Stimulated activated CD8-positive, alpha-beta memory T cell treated with anti-CD3 and anti-CD28 coated beads, Interleukin-12 subunit alpha, Interleukin-12 subunit beta, amount 100 ng/mL, for 4 hours (primary cell): ENCODE measurements at places on chromosomes 16 and 17.

DNA sequence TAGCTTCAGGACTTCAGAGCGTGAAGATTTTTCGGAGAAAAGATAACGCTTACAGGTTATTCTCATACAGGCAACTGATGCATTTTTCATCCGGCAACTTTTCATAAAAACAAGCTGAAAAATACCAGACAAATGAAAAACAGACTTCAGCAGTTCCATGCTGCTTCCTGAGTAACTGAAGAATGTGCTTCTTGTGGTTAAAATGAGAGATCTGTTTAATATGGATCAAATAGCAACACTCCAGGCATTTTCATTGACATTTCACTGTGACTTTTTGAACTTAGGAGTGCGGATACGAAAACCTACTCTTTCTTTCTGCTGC lies 705 bp upstream of the PITPNC1 start:
- no peak for DNase-seq

- DNase-seq: no peak
Measured at GRCh38 chr17:79790805-79791734, 5.8 kb downstream of the CBX8 start.

DNA sequence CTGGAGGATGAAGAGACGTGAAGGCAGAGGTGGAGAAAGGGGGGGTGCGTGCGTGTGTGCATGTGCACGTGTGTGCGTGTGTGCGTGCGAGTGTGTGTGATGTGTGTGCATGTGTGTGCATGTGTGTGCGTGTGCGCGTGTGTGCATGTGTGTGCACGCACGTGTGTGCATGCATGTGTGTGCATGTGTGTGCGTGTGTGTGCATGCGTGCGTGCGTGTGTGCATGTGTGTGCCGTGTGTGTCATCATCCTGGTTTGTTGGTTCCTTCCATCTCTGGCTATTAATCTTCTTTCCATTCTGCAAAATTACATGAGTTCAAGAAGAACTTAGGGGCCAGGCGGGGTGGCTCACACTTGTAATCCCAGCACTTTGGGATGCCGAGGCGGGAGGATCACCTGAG lies 17.0 kb upstream of the RPL38 start:
- no peak for DNase-seq

- DNase-seq: no peak
Measured at GRCh38 chr16:4443271-4443670, 17.6 kb downstream of the DNAJA3 start.

DNA sequence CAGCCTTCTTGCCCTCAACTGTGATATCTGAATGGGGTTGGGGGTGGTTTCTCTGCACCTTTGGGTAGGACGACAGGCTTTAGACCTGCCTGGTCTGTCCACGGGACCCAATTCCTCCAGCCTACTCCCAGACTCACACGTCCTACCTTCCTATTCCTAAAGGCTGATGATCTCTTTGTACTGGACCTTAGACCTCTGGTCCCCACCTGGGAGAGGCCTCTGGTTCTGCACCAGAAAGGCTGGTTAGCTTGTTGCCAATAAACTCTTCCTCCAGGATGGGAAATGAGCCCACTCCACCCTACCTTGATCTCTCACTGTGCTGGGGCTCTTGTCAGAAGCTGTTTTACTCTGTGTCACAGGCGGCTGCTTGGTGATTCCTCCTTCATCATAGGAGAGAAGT lies 14.4 kb downstream of the FBF1 start:
- DNase-seq: no peak

- no peak for DNase-seq
Measured at GRCh38 chr17:79684132-79684985, 46.4 kb upstream of the ENPP7 start.

DNA sequence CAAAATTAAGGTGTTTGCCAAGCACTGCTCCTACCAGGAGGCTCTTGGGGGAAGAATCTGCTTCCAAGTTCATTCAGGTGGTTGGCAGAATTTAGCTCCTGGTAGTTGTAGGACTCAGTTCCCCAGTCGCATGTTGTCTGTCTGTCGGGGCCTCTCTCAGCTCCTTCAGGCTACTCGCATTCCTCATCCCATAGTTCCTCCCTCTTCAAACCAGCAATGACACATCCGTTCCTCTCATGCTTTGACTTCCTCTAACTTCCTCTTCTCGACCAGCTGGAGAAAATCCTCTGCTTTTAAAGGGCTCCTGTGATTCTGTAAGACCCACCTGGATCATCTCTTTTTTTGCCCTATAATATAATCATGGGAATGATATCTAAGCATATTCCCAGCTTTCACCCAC lies 108.1 kb downstream of the PMP22 start:
- DNase-seq: no peak

- no peak for DNase-seq
Measured at GRCh38 chr17:6894206-6894528, 62.6 kb upstream of the TEKT1 start.

- DNase-seq: no peak
Measured at GRCh38 chr17:3740611-3741073, 16.9 kb downstream of the HASPIN start.

DNA sequence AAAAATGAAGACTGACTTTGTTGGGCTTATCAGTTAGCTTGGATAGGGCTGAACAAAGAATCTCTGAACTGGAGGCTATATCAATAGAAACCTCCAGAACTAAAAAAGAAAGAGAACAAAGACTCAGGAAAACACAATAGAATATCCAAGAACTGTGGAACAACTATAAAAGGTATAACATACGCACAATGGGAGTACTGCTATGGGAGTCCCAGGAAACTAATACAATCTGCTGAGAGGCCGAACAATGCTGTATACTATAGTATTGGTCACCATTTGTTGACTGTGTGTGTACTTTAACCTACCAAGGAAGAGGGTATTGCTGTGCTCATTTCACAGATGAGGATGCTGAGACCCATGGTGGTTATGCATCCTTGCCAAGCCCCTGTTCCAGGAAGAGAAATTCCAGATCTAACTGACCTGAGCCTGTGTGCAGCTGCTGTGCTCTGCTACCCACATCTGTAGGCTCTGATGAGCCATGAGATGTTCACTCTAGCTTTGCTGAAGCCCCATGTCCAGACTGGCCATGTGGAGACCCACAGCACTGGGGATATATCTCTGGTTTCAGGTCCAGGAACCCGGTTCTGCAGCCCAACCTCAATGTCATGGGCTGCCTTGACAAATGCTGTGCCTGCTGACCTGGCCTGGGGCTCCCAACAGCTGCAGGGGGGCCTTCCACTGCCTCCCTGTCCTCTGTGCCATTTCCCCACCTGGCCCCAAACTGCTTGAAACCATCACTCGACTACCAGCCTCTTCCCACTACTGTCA lies 254.3 kb upstream of the TNRC6C start:
- no peak for DNase-seq

- no peak for DNase-seq
Measured at GRCh38 chr16:57593021-57593420, 35.4 kb upstream of the ADGRG1 start.

- peak; percentile 44 for DNase-seq
Measured at GRCh38 chr17:79042421-79043190, 18.6 kb downstream of the C1QTNF1 start.

GRCh38 chr16:34803683-34804416 lies 1344.4 kb downstream of the TP53TG3F start:
- DNase-seq: no peak

DNA sequence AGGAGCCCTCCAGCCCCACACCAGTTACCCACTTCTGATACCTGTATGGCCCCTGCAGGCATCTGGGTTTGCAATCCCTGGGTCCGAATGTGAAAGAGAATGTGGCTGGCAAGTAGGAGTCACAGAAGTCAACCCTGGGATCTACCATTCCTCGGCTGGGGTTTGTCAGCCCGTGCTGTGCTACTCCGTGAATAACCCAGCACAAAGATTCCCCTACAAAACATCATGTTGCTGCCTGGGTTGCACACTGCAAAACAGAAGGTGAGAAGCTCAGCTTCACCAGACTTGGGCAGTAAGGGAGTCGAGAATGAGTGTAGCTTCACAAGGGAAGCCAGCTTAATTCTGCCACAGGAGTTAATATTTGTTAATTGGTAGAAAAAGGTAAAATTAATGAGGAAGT lies 137.1 kb downstream of the ZFHX3 start:
- no peak for DNase-seq

GRCh38 chr17:4331614-4332013 lies 34.9 kb downstream of the UBE2G1 start:
- no peak for DNase-seq

- no peak for DNase-seq
Measured at GRCh38 chr16:19753815-19754643, 36.0 kb downstream of the IQCK start.

DNA sequence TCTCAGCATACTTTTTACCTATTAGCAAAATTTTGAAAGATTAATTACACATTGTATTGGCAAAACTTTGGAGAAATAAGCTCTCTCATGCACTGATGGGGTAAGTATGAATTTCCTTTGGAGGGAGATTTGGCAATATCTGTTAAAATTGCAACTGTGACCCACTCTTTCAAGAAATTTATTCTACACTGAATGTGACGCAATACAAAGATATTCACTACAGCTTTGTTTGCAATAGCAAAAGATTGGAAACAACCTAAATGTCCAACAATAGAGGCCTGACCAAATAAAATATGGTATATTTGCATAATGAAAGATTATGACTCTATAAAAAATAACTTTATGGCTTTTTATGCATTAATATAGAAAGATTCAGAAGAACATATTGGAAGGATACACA lies 363.5 kb downstream of the GRIN2A start:
- DNase-seq: no peak

DNA sequence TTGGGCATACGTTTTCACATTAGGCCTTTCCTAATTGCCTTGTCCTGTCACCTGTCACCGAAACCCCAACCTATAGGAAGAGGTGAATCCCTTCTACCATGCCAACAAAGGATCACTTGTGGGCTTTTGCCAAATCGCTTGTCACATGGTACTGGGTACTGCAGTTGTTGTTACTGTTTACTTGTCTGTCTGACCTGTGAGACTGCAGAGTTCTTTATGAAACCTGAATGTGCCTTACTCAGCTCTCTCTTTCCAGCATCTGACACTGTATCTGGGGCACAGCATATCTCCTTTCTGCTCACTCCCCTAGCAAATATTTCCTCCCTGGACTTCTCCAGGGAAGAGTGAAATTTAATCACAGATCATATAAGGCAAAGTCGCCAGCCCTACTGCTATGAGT lies 1272.4 kb downstream of the CDH8 start:
- DNase-seq: no peak

GRCh38 chr16:53692146-53692545 lies 11.5 kb downstream of the RPGRIP1L start:
- no peak for DNase-seq

DNA sequence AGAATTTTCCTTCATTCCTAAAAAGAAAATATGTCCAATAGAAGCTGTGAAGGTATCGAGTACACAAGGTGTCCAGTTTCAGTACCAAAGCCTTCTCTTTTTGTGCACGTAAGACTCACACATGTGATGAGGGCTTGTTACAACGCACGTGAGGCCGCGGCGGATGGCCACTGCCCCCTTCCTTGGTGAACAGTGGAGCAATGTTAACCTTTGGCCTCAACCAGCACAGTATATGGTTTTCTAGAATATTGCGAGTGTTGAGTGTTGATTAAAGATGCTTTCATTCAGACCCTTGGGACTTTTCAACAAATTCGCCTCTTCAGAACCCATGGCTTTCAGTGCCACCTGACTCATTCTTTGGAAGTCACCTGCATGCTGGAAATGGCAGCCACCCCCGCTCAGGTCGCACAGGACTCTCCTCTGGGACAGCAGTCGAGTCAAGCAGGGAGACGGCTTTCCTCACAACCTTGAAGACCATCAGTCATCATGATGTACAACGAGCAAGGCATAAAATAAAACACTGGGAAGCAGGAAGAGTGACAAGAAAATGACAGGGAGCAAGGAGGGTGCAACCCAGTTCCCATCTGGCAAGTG lies 14.5 kb downstream of the MAP1LC3B start:
- DNase-seq: no peak

GRCh38 chr16:3020604-3021448 lies 658 bp downstream of the TNFRSF12A start:
- peak; percentile 67 for DNase-seq
